ENCODE measurements at places on chromosomes 2 and 18.

DNA sequence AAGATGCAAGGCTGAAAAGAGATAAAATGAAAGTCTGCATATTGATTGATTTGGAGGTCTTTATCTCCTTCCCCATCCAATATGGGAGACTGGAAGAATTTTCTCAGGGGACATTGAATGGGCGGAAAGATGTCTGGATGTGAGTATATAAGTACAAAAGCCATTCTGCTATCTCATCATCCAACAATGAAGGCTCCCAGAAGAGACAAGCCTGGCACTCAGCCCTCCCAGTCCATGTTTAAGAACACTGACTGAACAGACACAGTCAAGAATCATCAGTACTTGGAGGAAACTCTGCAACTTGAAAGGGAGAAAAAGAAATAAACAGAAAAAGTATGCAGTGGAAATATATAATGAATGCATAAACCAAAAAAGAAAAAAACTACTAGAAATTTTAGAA, 80.9 kb downstream of the PTRHD1 start:
- no peak for DNase-seq

- DNase-seq: no peak
Observed at GRCh38 chr18:28267878-28268625, 91.1 kb upstream of the CDH2 start.

- no peak for DNase-seq
Observed at GRCh38 chr2:131425231-131425941, 50.5 kb upstream of the TUBA3D start.

- DNase-seq: no peak
Observed at GRCh38 chr2:64929333-64929732, 59.9 kb upstream of the SLC1A4 start.

DNA sequence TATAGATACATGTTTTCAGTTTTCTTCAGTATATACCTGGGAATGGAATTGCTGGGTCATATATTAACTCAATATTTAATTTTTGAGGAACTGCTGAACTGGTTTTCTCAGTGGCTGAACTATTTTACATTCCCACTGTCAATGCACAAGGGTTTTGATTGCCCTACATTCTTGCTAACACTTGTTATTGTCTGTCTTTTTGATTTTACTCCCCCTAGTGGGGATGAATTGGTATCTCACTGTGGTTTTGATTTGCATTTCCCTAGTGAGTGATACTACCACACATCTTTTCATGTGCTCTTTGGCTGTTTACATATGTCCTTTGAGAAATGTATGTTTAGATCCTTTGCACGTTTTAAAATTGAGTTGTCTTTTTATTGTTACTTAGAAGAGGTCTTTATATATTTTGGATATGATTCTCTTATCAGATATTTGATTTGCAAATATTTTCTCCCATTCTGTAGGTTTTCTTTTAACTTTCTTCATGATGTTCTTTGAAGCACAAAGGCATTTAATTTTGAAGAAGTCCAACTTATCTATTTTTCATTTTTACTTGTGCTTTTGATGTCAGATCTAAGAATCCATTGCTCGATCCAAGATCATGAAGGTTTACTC, 36.2 kb downstream of the ASB1 start:
- DNase-seq: no peak

- no peak for DNase-seq
Observed at GRCh38 chr2:223956300-223956699, 963 bp upstream of the MRPL44 start.

All from stimulated activated CD8-positive, alpha-beta memory T cell treated with anti-CD3 and anti-CD28 coated beads, Interleukin-2, amount 100 ng/mL, for 1 hour (primary cell).